Activated naive CD8-positive, alpha-beta T cell treated with anti-CD3 and anti-CD28 coated beads for 36 hours (primary cell): ENCODE measurements at places on chromosomes 7 and 10.

GRCh38 chr7:20329389-20330238, 1.1 kb upstream of the ITGB8 start:
- peak; percentile 18 for DNase-seq

DNA sequence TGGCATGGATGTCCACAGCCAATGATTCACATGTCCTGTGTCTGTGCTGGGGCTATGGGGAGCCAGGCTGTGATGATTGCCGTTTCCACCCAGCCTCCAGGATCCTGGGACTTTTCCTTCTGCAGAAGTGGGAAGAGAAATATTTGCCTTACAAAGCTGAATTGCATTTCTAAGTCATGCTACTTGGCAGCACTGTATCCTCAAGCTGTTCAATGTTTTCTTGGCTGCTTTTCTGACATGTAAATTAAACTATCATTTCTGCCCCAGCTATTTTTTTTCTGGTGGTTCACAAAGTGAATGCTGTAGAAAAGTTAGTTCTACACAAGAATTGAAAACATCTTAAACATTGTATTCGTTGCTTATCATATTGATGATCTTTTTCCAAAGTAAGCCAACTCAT, 51.9 kb upstream of the TCERG1L start:
- no peak for DNase-seq

DNA sequence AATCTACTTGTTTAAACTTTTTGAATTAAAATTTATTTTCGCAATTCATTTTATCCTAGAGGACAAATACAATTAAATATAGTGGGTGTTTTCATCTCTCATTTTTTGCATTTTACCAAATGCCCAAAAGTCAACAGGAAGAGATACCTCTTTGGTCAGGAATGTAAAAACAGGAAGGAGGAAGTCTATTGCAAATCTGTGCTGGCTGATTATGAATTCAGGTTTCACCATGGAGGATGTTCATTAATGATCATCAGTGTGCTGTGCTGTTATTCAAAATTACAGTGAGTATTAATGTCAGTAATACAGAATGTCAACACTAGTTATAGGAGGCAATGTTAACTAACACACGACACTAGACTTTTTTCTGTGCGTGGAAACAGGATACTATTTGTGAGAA, 24.7 kb downstream of the EXOC6 start:
- no peak for DNase-seq

DNA sequence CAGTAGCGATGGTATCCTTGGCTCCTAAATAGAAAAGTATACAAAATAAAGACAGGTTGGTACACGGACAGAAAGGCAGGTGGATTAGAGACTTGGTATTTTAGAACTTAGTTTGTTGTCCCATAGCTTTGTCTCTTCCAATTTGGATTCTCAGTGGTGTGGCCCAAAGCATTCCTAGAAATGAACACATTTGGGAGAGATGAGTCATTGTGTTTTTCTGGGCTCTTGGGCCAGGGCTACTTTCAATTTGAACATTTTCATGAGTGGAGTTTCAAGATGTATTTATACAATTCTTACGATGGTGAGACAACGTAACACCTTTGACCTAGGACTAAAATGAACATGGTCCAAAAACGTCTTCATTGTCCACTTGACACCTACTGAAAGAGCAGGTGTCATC, 225.1 kb upstream of the YAE1 start:
- no peak for DNase-seq

DNA sequence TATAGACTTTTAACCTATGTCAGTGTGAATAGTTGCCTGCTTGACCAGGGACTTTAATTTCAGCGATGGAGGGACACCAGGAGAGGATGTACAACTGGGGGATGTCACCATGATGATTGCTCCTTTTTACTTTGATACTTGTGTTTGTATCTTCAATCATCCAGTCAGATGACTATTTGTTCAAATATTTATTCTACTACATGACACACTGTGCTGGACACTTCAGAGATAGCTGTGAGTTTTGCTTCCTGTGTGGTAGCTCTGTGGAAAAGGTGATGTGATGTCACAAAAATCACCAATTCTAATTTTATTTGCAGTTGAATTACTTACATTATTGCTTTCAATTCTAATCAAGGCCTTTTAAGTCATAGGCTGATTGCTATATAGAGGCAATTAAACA, 62.7 kb upstream of the CREB5 start:
- no peak for DNase-seq

DNA sequence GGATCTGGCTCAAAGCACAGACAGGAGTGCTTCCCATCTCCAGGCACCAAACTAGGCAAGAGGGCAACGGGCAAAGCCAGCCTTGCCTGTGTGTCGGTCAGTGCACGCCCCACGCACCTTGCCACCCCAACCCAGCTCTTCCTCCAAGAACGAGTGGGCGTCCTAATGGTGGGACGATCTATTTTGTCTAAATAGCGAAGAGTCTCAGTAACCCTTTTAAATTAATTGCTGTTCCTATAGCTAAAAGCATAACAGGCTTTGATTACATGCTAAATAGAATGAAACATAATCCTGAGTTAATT, 12.2 kb downstream of the EN2 start:
- no peak for DNase-seq

DNA sequence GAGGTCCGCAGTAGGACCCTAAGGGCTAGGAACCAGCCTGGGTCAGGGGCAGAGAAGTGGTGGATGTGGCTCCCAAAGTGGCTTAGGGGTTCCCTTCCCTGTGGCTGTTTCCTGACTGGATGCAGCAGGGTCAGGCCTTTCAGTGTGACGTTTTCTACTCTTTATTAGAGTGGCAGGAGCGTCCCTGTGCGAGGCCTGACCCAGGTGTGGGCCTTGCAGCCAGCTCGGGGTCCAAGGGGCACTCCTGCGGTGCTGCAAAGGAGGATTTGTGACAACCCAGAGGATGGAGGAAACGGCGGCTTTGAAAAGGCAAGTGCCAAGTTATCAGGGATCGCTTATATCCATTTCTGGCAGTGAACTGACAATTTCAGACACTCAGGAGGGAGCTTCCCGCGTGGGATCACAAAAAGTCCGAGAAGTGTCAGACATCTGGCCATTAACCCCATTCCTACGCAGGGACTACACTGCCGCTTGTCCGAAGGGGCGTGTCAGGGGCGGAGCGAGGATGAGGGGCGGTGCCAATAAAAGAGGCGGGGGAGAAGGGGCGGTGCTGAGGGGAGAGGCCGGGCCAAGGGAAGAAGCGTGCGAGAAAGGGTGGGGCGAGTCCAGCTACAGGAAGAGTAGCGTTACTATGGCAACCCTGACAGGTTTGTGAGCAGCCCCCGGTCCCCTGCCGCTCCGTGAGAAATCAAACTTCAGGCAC, 98.8 kb upstream of the ZNF722 start:
- peak; percentile 81 for DNase-seq

DNA sequence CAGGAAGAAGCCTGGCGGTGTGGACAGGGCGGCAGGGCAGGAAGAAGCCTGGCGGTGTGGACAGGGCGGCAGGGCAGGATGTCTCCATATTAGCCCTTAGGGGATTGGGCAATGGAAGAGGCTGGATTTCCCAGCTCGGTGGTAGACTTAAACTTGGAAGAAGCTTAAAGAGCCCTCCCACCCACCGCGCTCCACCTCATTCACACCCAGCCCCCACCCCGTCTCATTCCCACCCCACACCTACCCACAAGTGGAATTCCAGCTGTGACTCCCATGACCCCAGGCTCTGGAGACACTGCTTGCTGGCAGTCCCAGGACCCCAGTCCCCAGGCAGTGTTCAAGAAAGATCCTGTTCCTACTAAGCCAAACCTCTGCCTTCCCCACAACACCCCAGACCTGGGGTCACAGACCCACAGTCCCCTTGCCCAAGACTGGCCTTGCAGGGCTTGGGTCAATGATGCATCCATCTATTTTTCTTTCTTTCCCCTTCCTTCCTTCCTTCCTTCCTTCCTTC, 34.0 kb downstream of the SPDYE6 start:
- DNase-seq: no peak

DNA sequence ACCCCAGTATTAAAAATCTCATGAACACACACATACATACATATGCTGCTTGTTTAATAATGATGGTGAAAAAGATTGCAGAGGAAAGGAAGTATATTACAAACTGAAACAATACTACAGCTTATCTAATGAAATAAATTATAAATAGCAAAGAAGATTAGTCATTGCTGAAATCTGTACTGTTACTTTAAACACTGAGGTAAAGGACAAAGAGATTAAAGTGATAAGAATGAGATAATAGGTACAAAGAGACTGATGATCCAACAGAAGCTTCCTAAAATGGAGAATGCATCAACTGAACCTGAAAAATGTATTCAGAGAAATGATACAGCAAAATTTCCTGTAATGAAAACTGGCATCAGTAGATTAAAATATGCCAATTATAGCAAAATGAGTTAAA, 91.5 kb upstream of the KCND2 start:
- no peak for DNase-seq

DNA sequence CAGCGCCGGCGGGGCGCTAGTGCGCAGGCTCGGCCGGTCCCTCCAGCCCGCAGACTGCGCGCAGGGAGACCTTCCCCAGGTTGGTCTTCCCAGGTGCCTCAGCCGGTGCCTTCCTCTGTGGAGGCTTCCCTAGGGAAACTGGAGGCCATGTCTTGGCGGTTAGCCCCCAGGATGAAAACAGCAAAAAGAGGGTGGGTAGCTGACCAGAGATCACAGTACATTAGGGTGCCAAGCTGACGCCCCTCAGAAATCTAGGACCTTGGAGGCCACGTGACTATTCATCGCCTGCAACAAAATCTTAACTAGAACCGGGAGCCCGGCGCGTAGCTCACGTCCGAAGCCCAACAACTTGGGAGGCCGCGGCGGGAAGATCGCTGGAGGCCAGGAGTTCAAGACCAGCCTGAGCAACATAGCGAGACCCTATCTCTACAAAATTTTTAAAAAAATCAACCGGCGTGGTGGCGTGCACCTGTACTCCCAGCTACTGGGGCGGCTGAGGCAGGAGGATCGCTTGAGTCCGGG, 327 bp upstream of the FIS1 start:
- DNase-seq: no peak

GRCh38 chr10:14468726-14469125, 138.0 kb upstream of the FRMD4A start:
- DNase-seq: no peak

GRCh38 chr7:6571160-6571779, 6.0 kb upstream of the ZDHHC4 start:
- DNase-seq: no peak

DNA sequence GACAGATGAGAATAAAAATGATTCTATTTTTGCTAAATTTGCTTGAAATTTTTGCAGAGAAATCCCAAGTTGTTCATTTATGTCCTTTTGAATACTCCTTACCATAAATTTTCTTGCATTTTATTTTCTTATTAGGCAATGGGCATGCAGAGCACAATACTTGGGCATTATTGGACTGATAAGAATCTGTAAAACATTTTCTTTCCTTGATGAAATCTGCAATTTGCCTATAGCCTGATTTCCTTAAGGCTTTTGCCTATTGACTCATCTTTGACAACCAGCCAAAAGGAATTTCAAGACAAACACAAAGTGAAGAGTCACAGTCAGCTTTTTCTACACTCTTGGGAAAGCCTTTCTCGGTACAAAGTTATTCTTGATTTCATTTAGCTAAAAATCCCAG, 30.5 kb upstream of the GNAT3 start:
- DNase-seq: no peak

DNA sequence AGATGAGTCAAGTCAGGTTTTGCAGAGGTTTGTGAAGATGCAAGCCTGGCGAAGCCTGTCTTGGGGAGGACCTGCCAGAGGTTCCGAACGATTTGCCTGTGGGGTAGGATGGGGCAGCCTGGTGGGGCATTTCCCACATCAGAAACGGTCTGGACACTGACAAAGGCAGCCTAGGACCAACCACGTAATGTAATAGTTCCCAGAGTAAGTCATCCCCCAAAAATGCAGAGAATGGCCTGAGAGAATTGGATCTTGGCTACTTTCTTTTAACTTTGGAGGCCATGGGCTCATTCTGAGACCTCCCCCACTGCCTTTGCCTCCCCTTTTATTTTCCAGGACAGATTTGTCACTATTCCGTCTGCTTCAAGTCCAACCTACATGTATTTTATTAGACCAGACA, 168.9 kb upstream of the SH2B2 start:
- no peak for DNase-seq

DNA sequence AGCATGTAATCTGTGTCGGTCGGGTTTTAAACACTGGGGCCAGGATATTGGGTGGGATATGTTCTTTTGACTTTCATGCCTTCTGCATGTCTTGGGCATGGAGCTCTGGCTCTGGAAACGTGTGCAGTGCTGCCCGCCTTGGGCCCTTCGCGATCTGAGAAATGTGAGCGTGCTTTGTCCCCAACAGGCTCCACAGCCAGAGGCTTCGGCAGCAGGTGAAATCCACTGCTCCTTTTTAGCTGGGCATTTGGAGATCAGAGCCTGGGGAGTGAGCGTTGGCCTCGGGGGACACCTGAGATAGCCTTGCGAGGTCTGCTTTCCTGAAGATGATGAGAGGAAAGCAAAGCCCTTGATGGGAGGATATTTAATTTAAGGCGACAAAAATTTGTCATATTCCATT, 137.8 kb downstream of the ACTR3B start:
- no peak for DNase-seq

DNA sequence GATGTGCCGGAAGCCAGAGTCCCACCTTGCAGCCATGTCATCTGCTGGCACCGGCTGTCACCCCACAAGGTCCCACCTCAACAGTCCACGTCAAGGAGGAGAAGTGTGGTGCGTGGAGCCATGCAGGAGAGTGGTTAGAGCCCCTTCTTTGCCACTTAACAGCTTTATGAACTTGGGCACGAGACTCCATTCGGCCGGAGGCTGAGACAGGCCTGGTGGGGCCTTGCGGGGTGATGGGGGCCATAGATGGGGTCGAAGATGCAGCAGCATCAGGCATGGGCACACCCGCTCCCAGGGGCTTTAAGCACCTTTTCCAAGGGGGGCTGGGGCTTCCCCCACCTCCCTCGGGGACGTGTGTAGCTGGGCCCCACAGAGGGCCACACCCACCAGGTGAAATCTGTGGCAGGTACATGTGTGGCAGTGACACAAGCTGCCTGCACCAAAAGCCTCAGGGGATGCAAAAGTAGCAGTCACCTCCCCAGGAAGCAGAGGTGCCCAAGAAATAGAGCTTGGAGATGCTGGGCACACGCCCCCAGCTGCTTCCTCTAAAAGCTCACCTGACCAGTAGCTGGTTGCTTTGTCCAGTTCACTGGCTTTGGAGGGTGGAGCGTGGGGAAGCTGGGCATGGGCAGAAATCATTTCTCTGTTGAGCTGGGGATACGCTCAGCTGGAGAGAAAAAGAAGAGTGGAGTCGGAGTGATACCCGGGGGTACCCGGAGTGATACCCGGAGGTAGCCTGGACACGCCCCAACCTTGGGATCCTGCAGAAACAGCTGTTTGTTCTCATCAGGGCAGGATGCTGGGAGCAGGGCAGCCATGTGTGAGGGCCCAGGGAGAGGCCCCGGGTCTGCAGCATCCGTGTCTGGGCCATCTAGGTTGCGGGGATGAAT, 199.8 kb downstream of the EBF3 start:
- DNase-seq: no peak

GRCh38 chr7:39504963-39505362, 61.2 kb upstream of the YAE1 start:
- DNase-seq: no peak

- DNase-seq: no peak
Measured at GRCh38 chr7:100003711-100004661, 11.4 kb upstream of the ZKSCAN1 start.

- DNase-seq: no peak
Measured at GRCh38 chr7:157431951-157432540, 95.2 kb downstream of the DNAJB6 start.
